ENCODE measurements at places on chromosomes 7 and 10. TPM values are rescaled to one million over a fixed set of nuclear protein-coding genes. Genes with fewer than 3 reads are reported as not detected.

C10orf67 gene
- total RNA-seq = 0.17 TPM

CACNB2 gene
- total RNA-seq = not detected

GLCCI1 gene
- 1.0 TPM for total RNA-seq

UPK3B gene
- total RNA-seq = 10.2 TPM

PPP1R17 gene
- not detected for total RNA-seq

GIMAP7 gene
- not detected for total RNA-seq

NODAL gene
- total RNA-seq = not detected

ANKRD1 gene
- total RNA-seq = 6.5 TPM

Data from A549 treated with CORT108297 at 1 μM for 4 hours (cell line).